Neural progenitor cell (in vitro differentiated cells): ENCODE measurements at places on chromosomes 12 and 14.

DNA sequence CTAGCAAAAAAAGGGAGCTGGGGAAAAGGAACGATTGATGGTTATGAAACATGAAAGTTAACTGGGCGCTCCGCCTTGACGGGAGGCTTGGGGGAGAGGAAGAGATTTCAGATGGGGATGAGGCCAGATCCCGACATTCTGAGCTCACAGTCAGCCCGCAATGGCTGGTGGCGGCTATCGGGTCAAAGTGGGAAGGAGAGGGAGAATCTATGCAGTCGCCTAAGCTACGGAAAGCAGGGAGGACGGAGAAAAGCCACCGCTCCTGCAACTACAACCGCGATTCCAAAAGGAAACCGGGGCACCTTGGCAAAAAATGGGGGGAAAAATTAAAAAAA lies 502 bp downstream of the MPHOSPH9 start:
- no peak for DNase-seq

DNA sequence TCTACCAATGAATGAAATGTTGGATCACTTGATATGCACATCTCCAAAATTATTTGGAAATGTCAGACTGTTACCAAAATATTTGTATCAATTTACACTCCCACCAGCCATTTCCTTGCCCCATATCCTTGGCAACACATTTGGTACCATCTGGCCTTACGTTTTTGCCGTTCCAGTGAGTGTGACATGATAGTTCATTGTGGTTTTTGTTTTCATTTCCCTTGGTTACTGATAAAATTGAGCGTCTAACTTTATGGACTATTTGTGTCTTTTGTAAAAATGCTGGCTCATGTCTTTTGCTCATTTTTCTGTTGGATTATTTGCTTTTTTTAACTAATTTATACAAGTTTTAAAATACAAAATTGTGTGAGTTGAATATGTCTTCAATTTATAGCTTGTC lies 11.0 kb downstream of the KLHDC1 start:
- no peak for DNase-seq

DNA sequence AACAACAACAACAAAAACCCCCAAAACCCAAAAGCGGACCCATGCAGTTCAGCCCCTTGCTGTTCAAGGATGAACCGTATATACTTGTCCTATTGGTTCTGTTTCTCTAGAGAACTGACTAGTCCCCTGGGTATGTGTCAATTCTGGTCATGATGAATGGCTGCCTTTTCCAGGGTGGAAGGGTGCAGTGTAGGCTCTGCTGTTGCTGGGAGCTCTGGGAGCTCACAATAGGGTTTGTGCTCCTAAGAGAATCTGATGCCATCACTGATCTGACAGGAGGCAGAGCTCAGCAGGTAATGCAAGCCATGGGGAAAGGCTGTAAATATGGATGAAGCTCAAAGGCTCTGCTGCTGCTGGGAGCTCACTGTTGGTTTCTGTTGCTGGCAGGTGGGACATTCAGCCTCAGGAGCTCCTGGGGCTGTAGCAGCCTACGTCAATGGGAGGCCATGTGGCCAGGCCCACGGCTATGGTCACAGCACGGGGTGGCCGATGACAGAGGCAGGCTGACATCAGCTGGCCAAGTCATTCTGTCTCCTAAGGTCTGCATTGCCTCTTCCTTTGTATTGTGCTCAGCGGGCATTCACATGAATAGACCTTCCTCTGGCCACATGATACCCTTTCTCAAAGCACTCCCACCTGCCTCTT lies 37.9 kb downstream of the DLK1 start:
- DNase-seq, result peak; percentile 70

GRCh38 chr14:95507701-95508103 lies 8.7 kb downstream of the SYNE3 start:
- no peak for DNase-seq

DNA sequence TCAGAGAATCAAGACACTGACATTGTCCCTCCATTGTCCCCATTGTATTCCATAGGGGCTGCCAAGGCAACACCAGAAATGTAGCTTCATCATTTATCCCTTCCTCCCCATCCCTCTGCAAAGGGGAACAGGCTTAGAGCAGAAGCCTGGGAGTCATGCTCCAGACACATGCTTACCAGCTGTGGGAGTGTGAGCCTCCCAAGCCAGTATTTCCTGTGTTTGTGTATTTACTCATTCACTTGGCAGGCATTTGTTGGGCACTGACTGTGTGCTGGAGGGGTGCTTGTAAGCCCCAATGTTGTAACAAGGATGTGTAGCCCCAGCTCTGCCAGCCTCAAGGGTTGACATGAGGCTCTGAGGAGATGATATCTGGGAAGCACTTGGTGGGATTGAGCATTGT lies 46.0 kb upstream of the TCL1A start:
- DNase-seq, result no peak

GRCh38 chr12:94180558-94181296 lies 32.4 kb downstream of the PLXNC1 start:
- no peak for DNase-seq

DNA sequence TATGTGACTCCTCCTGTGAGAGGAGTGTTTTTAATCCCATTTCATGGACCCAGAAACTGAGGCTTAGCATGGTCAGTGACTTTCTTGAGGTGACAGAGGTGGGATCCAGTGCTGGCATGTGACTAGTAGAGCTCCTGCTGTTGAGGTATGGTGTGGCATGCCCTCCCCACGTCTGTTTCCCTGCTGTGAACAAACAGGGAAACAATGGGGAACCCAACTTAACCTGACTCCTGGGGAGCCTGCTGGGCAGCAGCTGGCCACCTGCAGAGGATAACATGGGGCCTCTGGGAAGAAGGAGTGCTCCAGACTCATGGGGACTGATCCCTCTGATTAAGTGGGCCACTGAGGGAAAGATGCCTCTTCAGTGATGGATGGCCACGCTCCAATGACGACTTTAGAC lies 114.0 kb downstream of the BEGAIN start:
- no peak for DNase-seq

DNA sequence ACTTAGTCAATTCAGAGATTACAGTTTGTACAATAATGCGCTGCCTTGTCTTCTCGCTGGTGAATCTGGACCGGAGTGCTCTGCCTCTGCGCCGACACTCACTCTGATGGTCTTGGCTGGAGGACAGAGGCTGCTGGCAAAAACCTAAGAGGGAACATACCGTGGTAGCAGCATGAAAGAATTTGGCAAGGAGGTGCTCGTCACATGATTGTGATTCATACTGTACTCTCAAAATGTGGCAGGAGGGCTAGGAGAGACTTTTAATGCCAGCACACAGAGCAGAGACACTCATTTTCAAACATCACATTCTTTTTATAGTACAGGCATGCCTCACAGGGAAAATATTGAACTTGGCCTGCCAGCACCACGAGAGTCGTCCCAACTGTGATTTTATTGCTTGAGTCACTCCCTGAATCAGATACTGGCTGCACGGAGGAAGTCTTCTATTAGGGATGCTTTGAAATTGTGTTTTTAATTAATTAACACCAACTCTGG lies 67.8 kb downstream of the HMGA2 start:
- no peak for DNase-seq

DNA sequence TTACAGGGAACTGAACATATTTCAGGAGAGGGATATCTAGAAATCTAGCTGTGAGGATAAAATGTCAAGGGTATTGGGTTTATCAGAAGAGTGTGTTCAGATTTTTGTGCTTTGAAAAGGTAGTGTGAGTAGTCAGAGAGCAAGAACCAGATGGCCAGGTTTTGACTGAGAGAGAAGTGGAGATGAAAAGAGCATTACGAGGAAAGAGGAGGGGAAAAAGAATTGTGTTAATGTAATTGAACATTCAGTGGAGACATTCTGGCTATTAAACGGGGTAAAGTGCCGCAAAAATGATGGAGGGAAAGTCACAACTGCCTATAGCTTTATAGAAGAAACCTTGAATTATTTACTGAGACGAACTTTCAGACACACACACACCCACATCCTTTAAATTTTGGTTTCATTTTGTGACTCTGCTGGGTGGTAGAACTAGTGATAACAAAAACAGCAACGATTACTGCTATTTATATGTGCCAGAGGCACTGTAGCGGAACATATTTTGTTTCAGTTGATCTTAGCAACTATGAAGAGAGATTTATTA lies 213.6 kb downstream of the ERC1 start:
- DNase-seq, result no peak

GRCh38 chr14:90811641-90812040 lies 4.6 kb downstream of the TTC7B start:
- peak; percentile 66 for DNase-seq
